Dermis blood vessel endothelial cell (primary cell): ENCODE measurements at places on chromosomes 11 and 22. TPM values are rescaled to one million over a fixed set of nuclear protein-coding genes. Genes with fewer than 3 reads are reported as not detected.

DNA sequence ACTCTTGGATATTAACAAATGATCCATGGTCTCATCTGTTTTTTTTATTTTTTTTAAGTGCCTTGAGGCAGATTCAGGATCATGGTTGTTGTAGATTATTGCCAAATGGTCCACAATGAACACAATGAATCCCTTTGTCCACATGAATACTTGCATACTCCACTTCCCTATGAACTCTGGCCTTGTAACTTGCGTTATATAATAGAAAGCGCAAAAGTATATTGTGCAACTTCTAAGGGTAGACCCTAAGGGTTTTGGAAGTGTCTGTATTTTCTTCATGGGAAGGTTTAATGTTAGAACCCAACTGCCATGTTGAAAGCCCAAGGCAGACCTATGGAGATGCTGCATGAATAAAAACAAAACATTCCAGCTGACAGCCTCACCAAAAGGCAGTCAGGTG is 8.1 kb upstream of the OR5AL1 start:
- DNase-seq, result no peak

- DNase-seq, result no peak
Measured at GRCh38 chr11:2509481-2510001, 64.7 kb downstream of the KCNQ1 start.

GRCh38 chr11:36187622-36188021 is 101.6 kb downstream of the COMMD9 start:
- DNase-seq, result no peak

DNA sequence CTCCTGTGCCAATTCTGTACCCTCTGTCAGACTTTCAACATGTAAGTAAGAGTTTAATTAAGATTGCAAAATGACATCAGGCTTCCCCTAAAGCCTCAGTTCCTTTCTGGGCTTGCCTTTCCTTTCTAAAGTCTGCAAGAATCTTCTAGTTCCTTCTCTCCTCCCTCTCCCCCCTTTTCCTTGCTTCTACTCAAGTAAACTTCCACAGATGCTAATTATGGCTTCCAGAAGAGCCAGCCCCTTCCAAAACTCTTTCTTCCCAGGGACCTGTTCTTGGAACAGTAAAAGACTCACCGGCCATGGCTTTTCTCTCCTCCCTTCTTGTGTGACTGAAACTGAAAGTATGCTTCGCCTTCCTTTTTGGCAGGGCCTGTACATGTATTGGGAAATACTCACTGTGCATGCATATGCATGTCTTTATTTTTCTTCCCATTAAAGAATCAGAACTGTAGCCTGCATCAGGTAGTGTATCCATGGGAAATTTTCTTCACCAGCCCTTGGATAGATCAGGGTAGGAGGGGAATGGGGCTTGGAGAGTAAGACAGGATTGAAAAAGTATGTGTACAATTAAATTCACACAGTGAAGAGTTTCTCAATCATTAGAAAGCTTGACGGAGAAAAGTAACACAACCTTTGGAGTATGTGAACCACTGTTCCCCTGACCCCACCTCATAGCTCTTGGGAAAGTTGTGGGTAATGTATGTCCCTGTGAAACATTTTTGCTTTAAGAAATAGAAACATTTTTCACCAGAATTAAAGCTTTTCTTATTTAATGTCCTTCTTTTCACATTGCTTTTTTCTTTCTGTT is at the start of gene CASP1:
Gene CASP1, minus strand, starts transcription at position 332 of the 808 bp plus-strand sequence. Its CDS starts 31 bp downstream, at position 301.
- DNase-seq, result peak; percentile 65

- no peak for DNase-seq
Measured at GRCh38 chr11:29405305-29405704, 611.5 kb downstream of the KCNA4 start.

- DNase-seq, result peak; percentile 57
Measured at GRCh38 chr11:82750643-82751139, 17.0 kb upstream of the FAM181B start.

DNA sequence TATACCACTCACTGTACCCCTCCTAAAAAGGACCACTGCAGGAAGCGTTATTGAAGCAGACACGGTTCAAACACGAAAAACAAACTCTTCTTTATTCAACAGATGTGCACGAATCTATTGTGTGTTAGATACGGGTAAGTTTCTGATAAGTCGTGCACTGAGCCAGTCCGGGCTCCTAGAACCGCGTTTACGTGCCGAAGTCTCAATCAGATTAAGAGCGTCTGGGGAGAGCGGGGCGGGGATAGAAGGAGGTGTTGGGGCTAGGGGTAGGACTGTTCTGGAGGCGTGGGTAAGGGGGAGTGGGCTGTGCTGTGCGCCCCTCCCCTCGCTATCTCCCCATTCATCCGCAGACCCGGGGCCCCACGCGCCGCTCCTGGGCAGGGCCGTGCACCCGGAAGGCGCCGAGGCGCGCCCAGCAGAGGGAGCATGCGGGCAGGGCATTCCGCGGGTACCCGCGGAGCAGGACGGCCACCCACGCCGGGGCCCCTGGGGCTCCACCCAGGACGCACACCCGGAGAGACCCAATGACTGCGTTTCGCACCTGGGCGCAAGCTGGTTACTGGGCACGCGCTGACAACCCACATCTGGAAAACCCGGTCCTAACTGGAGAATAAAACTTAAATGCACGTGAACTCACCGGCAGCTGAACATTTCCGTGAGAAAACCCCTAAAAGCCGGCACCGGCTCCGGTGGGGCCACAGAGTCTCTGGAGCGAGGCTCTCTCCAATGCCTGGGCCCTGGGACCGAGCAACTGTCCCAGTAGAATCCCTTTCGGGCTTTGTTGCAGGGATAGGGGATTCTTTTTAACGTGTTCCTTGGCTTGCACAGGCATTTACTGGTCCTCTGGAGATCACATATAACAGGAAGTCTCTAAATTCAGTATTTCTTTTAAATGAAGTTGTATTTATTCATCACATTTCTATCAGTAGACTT is 40.6 kb downstream of the WEE1 start:
- peak; percentile 92 for DNase-seq

DNA sequence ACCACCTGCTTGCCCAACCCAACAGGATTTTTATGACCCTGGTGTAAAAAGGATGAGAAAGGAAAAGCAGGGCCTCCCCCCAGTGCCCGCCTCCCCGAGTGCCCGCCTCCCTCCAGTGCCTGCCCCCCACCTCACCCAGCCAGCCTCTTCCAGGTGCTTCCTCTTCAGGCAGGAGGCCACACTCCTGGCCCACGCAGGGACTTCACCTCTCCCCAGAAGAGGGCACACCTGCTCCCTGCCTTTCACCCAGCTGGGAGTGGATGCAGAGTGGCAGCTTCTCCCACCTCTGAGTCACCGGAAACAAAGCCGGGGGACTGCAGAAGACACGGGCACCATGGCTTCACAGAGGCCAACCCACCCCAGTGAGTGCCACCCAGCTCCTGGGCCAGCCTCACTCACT is 16.1 kb downstream of the CPT1A start:
- DNase-seq, result peak; percentile 87

- no peak for DNase-seq
Measured at GRCh38 chr11:8283100-8283464, 19.4 kb upstream of the LMO1 start.

DNA sequence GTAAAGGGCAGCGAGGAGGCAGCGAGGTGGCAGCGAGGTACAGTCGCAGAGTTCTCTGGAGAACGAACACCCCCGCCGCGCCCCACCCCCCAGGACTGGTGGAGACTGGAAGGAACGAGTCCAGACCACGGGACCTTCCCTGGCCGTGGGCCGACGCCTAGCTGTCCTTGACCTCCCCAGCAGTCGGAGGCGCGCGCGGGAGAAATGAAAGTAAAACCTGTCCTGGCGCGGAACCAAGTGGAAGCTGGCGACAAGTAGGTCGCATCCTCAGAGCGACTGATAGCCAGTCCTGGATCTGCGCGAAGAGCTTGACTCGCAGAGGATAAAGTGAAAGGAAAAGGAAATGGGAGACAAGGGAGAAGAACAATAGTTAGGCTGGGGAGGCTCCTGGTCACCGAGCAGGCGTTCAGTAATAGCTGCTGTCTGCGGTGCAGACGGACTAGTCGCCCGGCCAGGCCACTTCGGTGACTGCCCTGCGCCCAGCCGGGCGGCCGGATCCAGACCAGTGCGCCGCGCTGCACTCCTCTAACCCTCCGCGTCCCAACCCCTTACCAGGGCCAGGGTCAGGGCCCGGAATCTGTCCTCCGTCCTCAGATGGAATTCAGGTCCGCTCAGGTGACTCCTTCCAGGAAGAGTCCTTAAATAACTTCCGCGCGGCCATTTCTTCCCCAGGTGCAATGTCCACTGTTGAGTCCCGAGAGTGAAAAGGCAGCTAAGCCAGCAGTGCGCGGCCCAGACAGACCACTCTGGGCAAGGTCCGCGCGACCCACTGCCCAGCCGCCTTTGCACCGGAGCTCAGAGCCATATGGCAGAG is 1.9 kb upstream of the ADM start:
- peak; percentile 72 for DNase-seq

DNA sequence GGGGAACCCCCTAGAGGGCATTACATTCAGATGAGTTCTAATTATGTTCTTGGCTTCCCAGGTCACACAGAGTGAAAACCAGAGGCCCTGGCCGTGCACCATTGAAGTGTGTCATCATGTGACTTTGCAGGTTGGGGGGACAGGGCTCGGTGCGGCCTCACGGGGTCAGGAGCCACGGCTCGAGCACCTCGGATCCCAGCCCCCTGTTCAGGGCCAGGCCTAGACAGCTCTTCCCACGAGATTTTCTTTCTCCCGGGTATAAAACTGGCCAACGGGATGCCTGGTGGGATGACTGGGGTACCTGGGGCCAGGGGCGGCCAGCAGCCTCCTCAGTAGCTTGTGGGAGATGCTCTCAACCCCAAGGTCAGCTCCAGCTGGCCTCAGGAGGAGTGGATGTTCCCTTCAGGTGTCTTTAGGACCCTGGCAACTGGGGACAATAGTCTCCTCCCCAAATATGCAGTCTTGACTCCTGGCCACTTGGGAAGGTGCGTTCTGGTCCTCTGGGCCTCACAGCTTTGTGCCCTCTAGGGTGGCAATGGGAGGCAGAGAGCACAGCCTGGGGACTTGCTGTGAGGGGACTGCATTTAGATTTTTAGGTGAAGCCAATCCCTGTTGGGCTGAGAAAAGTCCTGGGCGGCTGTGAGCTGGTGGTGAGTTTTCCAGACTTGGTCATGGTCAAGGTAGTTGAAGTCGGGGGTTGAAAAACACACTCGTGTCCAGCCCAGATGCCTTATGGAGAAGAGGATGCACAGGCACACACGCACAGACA is 95.6 kb downstream of the KCNQ1 start:
- no peak for DNase-seq

- DNase-seq, result no peak
Measured at GRCh38 chr11:79291948-79292347, 148.9 kb downstream of the TENM4 start.

DNA sequence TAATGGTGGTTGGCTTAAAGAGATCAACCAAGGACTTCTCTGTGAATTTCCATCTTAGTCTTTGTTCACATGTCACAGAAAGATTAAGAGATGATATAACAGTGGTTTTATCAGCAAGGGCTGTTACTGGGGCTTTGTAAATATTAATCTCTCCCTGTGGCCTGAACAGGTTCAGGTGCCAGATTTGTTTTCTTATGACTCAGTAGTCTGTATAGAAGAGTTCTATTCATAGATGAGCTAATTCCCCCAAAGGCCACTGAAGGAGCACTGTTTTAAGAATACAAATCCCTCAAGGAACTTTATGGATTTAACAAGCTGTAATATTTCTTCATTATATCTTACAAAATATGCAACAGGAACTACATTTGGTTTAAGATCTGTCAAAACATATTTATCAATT is 50.4 kb downstream of the TCP11L1 start:
- peak; percentile 7 for DNase-seq

- no peak for DNase-seq
Measured at GRCh38 chr11:92569726-92570125, 345.1 kb downstream of the FAT3 start.

DNA sequence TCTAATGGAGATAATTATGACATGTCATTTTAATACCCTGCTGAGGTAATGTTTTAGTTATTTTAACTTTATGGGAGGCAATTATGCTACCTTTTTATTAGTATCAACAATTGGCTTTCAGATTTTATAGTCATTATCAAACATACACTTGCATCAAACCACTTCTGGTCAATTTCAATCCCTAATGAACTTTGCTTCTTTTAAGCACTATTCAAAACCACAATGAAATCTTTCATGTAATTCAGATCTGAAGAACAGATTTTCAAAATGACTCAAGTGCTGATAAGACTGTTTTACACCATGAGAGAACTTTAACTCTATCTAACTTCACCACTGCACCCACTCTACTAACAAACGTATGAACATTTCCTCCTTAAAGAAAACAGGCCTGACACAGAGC is 25.9 kb upstream of the CCDC34 start:
- no peak for DNase-seq

DNA sequence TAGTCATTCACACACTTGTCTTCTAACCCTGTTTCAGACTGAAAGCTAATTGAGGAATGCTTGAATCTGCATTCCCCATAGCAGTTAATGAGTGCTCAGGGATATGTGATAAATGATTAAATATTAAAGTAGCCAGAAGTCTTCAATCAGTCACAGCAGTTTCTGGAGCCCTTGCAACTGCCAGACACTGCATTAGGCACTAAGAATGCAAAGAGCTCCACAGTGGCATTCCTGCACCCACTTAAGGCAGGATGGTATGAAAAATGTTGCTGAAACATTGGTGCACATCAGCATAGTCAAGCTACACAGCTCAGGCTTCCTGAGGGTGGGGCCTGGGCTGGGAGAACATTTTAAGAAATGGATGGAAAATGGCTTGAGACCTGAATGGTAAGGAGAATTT is 6.5 kb downstream of the DTX4 start:
- DNase-seq, result no peak

GRCh38 chr11:15346907-15347306 is 232.2 kb downstream of the INSC start:
- no peak for DNase-seq

GRCh38 chr11:114319716-114320328 is 23.6 kb downstream of the NNMT start:
- DNase-seq, result no peak

- no peak for DNase-seq
Measured at GRCh38 chr22:37298748-37299495, 16.6 kb downstream of the CYTH4 start.

DNA sequence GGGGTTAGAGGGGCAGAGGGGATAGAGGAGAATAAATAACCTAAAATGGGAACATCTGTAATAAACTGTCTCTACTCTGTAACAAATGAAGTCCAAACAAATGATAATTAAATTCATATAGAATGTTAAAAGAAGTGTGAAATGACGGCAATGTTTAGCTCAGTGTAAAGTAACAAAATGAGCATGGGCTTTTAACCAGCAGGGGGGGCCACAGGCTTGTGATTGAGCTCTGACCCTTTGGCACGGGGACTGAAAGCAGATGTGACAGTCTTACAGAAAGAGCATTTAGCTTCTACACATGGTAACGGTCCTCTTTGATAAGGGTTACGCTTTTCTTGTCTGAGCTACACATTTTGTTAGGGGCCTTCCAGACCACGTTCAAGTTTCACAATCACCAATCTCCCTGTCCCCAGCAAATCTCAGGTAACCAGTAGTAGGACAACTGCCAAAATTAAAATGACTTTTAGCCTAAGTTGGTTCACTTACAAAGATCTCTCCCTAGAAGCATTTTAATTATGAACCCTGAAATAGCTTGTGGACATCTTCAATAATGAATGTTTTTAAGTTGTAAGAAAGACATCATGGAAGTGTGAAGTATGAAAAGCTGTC is 262.5 kb downstream of the DCDC1 start:
- peak; percentile 24 for DNase-seq

SAA1 gene
- total RNA-seq, result 0.98 and 3.1 TPM in 2 replicates

DTX4 gene
- 28.1 and 32.9 TPM in 2 replicates for total RNA-seq

PGA4 gene
- not detected in 2 replicates for total RNA-seq

MMP13 gene
- total RNA-seq, result not detected in 2 replicates

DDI1 gene
- not detected in 2 replicates for total RNA-seq
